ENCODE measurements at places on chromosomes 11 and 22.

GRCh38 chr11:61880454-61880853 is 10.9 kb downstream of the FADS3 start:
- DNase-seq = no peak

DNA sequence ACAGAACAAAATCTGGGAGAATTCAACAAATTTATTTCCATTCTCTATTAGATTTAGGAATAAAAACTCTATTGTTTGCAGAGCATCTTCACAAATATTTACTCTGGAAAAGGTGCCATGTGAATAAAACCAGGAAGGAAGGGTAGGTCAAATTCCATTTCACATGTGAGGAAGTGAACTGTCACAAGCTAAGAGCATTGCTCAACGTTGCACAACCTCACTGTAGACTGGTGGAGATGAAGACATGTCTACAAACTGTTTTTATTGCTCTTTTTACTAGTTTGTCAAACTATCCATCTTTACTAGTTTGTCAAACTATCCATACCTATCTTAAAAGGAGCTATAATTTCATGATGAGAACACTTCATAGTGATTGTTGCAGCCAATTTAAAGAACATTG is 236.4 kb downstream of the CNTN5 start:
- no peak for DNase-seq

GRCh38 chr22:31844941-31845340 is 91.1 kb downstream of the DEPDC5 start:
- DNase-seq = no peak

DNA sequence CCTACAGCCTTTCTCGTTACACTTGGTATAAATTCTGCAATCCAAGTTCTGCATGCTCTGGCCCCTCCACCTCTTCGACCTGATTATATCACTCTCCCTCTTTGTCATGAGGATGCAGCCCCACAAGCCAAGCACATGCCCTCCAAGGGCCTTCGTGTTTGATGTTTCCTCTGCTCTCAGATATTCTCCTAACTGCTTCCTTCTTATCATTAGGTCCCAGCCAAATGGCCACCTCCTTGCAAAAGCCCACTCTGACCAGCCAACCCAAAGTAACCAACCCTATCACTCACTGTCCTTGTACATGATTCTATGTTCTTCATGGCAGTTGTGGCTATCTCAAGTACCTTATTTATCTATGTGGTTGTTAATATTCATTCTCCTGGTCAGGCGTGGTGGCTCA is 38.3 kb upstream of the LRRC55 start:
- no peak for DNase-seq

- peak; percentile 66 for DNase-seq
Observed at GRCh38 chr11:116787786-116788486, at the start of gene ZPR1. TSS of gene ZPR1 (minus strand) at chr11:116788023. CDS start at chr11:116787990, 33 bp downstream.

- peak; percentile 16 for DNase-seq
Observed at GRCh38 chr11:68314203-68315170, 2.1 kb downstream of the LRP5 start.

- DNase-seq = no peak
Observed at GRCh38 chr11:47051217-47051616, 114.7 kb downstream of the CSTPP1 start.

- no peak for DNase-seq
Observed at GRCh38 chr11:131334601-131335000, 35.8 kb upstream of the NTM start.

- no peak for DNase-seq
Observed at GRCh38 chr11:3803726-3804495, 4.4 kb upstream of the PGAP2 start.

DNA sequence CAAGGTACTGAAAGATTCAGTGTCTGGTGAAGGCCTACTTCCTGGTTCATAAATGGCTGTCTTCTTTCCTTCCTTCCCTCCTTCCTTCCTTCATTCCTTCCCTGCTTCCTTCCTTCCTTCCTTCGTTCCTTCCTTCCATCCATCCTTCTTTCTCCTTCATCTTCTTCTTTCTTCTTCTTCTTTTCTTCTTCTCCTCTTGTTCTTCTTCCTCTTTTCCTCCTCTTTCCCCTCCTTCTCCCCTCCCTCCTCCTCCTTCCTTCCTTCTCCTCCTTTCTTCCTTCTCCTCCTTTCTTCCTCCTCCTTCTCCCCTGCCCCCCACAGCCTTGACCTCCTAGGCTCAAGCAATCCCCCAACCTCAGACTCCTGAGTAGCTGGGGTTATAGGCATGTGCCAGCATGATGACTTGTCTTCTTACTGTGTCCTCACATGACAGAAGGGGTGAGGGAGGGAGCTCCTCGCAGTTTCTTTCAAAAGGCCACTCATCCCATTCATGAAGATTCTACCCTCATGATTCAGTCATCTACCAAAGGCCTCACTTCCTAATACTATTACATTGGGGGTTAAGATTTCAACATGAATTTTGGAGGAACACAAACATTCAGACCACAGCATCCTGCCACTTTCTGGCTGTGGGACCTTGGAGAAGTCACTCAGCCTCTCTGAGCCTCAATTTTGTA is 22.6 kb upstream of the CCDC134 start:
- no peak for DNase-seq

DNA sequence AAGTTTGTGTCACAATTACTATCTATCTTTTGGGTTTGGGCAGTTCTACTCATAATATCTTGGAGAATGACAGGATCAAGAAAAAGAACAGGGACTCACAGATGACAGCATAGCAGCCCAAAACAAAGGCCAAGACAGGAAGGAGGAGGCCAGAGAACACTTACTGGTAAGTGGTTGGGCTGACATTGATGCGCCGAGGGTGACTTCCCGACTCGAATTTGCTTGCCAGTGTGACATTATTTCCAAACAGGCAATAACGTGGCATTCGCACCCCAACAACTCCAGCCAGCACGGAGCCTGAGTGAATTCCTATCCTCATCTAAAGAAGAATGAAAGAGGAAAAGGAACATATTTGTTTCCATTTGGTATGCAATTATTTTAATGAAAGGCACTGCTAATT is 309.9 kb downstream of the GUCY1A2 start:
- DNase-seq = no peak

DNA sequence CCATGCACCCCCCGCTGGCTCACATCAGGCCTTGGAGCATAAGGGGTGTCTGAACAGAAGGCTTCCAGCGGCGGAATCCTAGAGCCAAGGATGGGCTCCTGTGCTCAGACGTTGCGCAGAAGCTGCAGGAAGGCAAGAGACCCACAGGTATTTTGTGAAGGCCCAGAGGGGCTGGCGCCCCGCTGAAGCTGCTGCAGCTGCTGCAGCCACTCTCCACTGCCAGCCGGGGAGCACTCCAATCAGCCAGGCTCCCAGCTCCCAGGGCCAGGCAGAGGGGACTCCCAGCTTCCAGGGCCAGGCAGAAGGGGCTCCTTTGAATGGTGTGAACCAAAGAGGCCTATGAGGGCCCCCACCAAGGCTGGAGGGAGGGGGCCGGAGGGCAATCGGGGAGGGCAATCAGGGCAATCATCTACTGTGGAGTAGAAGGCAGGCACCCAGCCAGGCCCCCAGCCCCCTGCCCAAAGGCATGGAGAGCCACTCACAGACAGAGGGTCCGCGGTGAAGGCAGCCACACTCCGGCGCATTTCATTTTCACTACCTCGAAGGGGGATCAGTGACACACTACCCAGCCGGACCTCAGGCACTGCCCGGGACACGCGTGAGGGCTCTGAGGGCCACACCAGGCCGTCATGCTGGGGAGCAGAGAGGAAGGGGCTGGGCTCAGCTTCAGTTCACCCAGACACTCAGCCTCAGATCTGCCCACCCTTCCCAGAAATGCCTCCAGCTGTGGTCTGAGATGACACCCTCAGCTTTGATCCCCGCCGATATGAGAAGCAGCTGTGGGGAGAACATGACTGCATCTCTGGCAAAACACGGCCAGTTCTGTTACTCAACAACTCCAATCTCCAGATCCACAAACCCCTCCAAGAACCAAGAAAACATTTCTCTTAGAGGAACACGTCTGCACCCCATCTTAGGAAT is 11.6 kb upstream of the PDE2A start:
- DNase-seq = no peak

DNA sequence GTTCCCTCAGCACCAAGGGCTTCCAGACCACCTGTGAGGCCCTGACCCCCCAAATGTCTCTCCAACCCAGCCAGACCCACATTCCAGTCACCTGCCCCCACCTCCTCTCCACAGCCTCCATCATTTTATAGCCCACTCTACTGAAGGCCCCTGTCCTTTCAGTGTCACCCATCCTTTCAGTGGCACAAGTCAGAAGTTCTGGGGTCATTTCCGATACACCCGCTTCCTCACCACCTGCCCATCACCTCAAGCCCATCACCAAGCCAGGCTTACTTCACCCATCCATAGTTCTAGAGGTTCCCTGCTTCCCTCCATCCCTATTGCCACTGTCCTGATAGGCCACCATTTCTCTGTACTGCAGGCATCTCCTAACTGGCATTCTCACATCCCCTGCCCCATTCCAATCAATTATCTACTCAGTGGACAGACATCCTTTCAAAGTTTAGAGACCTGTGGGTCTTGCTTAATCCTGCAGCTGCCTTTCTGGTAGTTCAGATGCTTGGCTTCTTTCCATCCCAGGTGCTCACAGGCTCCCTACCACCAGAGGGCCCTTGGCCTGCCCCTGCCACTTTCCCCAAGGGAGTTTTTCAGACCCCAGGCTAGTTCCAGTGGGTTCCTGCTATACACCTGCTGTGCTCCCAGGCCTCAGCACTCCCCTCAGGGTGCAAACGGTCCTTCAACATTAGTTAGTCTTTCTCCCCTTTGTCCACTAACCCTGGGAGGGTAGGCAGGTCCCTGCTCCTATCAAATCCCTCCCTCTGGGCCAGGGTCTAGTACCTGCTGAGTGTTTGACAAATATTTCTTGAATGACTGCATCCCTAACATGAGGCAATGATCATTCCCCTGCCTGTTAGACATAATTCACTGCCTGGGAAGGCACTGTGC is 7.6 kb downstream of the KCNQ1OT1 start:
- DNase-seq = peak; percentile 39

Data from NCI-H82 (cell line).